ENCODE measurements at places on chromosomes 2 and 18.

DNA sequence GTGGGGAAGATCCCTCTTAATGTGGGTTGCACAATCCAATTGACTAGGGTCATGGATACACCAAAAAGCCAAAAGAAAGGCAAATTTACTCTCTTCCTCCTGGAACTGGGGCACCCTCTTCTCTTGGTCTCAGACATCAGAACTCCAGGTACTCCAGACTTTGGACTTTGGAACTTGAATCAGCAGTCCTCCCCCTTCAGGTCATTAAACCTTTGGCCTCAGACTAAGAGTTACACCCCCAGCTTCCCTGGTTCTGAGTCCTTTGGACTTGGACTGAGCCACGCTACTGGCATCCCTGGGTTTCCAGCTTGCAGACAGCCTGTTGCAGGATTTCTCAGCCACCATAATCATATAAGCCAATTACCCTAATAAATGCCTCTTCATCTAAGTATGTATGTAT, 50.8 kb upstream of the KIF5C start:
- no peak for DNase-seq

- no peak for DNase-seq
Measured at GRCh38 chr18:59469463-59470180, 110.6 kb upstream of the LMAN1 start.

DNA sequence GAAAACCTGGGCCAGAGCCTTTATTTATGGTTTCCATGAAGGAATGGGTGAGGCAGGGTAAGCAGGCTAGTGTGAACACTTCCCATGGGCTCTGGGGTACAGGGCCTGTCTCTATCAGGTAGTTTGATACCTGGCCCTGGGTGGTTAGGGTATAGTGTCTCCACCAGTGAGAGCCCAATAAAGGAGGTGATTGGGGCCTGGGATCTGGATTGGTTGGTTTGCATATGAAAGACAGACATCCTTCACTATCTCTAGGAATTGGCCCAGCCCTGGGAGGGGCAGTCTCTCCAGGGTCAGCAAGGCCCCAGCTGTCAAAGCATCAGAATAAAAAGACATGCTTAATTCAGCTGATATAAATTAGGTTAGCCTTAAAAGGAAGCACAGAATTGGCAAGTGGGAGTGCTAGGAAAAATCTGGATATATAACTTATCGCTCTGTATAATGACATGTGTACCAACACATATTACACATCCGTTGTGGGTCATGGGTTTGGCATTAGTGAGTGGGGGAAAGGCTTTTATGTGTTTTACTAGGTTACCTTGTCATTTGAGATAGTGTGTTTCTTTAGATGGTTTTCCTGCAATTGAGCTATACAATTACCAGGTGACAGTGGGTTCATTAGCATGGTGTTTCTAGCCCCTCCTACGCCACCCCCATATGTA, 18.5 kb upstream of the TMEM178A start:
- DNase-seq: no peak

- DNase-seq: no peak
Measured at GRCh38 chr2:133326652-133327397, 241.4 kb downstream of the NCKAP5 start.

DNA sequence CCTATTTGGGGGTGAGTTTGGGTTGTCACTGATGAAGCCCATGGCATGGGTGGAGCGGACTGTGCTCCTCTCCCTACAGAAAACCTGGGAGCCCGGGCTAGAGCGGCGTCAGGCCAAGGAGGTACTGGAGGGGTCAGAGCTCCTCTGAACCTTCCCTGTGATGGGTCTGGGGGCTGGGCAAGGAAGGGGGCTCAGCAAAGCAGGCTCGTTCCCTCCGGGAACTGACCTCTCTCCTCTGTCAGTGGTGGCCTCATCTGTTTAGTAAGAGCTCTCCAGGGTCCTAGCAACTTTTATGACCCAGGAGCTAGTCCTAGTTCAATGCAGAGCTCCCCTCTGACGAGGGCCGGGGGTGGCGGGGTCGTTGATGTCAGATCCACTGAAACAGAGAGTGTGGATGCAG, 62.4 kb upstream of the OTOF start:
- DNase-seq: no peak

GRCh38 chr2:201980389-201980821, 53.2 kb upstream of the FZD7 start:
- DNase-seq: no peak

- DNase-seq: no peak
Measured at GRCh38 chr18:79379931-79380815, 15.6 kb upstream of the NFATC1 start.

DNA sequence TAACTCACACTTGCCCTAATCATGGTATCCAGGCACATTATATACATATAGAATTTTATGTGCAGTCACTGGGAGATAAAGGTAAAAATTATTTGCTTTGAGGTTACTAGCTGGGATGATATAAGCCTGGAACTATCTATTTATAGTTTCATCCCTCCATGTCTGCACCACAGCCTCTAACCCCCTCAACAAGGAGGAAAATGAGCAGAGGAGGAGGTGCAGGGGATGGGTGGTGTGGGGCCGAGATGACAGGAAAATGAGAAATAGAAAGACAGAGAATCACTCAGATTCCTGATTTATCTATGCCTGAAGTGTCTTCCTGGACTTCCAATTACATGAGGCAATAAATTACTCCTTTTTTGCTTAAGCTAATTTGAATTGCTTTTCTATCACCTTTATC, 145.2 kb downstream of the PIK3C3 start:
- no peak for DNase-seq

GRCh38 chr2:104758199-104758620, 95.7 kb upstream of the POU3F3 start:
- no peak for DNase-seq

DNA sequence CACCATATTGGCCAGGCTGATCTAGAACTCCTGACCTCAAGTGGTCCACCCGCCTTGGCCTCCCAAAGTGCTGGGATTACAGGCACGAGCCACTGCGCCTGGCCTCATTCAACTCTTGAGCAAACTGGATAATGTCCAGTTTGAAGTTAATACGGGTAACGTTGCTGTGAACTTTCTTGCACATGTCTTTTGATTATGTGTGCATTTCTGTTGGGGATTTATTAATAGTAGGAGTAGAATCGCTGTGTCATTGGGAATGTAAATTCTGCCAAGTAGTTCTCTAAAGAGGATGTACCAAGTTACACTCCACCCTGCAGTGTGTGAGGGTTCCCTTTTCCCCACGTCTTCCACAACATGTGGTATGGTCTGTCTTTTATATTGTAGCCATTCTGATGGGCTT, 6.2 kb downstream of the IMPA2 start:
- no peak for DNase-seq

GRCh38 chr2:238502956-238503791, 76.4 kb downstream of the ASB1 start:
- DNase-seq: no peak

- no peak for DNase-seq
Measured at GRCh38 chr2:1758171-1758570, 13.9 kb upstream of the PXDN start.

DNA sequence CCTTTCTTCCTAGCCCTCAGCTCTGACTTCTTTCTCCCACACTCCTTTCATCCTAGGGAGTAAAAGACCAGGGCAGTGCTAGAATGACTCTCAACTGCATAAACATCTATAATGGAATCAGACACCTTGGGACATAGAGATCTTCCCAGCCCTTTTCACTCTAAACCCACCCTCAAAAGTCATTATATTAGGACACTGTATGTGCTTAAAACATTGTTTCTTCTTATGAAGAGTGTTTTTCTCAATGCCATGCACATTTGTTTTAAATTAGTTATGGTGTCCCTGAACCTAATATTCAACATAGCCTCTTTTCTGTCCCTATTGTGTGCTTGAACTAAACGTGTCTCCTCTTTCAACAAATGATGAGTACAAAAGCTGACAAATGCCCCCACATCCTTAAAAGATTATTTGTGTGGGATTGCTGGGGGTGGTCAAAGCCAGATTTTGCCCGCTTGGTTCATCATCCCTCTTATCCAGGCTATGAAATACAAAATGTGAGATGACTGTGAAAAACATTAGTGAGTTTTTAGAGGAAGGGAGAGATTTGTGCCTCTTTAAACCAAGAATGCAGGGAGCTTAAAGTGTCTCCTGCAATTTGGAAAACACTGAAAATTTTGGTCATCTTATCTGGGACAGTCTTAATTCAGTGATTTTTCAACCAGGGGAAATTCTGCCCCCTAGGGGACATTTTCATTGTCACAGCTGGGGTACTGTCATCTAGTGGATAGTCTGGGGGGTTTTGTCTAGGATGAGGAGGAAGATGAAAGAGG, 29.0 kb downstream of the SERPINB5 start:
- DNase-seq: no peak

DNA sequence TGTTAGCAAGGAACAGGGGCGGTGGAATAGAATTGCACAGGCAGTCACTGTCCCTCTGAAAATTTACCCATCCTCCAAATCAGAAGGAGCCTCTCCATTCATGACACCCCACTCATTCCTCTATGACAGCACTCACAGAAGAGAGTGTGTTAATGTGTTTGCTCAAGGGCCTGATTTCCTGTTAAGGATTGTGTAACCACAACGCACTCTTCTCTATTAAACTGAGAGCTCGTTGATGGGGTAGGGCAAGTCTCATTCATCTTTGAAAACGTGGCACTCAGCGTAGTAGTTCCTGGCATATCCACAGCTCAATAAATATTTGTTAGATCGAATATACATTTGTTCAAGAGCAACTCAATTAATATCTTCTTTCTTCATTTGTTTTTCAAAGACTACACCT, 106.4 kb downstream of the VAPA start:
- no peak for DNase-seq

DNA sequence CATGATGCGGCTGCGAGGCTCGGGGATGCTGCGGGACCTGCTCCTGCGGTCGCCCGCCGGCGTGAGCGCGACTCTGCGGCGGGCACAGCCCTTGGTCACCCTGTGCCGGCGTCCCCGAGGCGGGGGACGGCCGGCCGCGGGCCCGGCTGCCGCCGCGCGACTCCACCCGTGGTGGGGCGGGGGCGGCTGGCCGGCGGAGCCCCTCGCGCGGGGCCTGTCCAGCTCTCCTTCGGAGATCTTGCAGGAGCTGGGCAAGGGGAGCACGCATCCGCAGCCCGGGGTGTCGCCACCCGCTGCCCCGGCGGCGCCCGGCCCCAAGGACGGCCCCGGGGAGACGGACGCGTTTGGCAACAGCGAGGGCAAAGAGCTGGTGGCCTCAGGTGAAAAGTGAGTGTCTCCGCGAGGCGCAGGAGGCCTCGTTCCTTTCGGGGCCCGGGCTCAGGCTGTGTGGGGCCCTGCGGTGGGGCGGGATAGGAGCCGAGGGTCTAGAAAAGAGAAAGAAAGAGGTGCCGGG, 520 bp downstream of the GLS start:
- no peak for DNase-seq

GRCh38 chr2:55929476-55929875, 5.9 kb upstream of the EFEMP1 start:
- no peak for DNase-seq

DNA sequence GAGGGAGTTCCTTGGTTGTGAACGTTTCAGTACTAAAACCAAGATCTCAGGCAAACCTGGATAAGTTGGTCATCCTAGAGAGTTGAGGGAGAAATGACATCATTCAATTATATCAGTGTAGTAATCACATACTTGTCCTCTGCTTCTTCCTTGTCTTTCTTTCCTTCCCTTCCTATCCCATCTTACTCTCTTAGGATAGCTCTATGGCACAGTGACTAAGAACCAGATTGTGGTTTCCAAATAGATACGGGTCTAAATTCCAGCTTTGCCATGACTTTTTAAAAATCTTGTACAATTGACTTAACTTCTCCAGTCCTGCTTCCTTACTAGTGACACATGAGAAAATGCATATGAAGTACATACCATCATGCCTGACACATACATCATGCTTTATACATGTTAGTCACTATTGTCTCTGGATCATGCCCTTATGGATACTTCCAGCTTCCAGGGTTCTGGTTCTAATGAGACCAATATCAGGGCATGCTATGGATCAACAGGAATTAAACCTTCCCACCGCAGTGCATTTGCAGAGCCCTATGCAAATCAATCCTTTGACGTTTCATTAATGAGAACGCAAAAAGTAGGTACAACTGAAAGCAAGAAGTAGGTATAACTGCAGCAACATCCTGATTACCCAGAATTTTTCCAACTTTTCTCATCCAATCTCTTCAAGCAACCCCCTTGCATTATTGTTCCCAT, 168.0 kb upstream of the KLF7 start:
- no peak for DNase-seq

- DNase-seq: no peak
Measured at GRCh38 chr2:200509235-200509611, 645 bp downstream of the KCTD18 start.

GRCh38 chr2:120257522-120257921, 4.9 kb downstream of the RALB start:
- no peak for DNase-seq

GRCh38 chr2:85732467-85733120, 21.2 kb upstream of the ATOH8 start:
- DNase-seq: no peak

GRCh38 chr2:200311139-200311538, 4.6 kb downstream of the SPATS2L start:
- DNase-seq: no peak

DNA sequence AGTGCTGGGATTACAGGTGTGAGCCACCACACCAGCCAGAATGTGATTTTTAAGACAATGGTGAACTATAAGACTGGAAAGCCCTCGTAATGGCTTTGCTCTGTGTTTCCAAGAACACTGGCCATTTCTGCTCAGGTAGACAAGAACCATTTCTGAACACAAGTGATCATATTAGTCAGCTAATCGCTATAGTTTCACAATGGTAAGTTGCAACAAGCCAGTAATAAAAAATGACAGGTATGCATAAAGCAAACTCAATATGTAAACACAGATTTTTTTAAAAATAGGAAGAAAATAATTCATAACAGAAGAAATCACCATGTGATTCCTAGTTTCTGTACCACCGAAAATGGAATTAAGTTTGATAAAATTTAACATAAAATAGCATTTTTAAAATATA, 166.5 kb downstream of the THADA start:
- DNase-seq: no peak

GRCh38 chr2:102149644-102150455, 7.3 kb downstream of the IL1R1 start:
- no peak for DNase-seq

- no peak for DNase-seq
Measured at GRCh38 chr2:133457861-133458260, 110.4 kb downstream of the NCKAP5 start.

DNA sequence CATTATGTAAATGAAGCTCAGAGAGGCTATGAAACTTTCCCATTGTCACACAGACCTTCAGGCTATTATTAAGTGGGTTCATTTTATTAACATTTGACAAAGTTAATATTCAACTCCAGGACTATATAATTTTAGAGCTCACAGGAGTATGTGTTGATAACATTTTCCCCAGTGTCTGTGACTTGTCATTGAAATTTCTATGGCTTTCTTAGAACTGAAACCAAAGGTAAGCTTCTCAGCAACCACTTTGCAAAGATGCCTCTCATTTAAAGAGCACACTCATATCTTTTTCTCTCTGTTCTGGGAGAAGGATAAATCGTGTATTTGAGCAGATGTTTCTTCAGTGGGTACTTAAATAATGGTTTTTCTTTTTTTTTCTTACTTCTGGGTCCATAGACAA, 61.8 kb upstream of the LHCGR start:
- no peak for DNase-seq
